ENCODE measurements at places on chromosomes 2 and 18.

- DNase-seq, result no peak
Measured at GRCh38 chr2:125874564-125874963, 781.4 kb upstream of the GYPC start.

DNA sequence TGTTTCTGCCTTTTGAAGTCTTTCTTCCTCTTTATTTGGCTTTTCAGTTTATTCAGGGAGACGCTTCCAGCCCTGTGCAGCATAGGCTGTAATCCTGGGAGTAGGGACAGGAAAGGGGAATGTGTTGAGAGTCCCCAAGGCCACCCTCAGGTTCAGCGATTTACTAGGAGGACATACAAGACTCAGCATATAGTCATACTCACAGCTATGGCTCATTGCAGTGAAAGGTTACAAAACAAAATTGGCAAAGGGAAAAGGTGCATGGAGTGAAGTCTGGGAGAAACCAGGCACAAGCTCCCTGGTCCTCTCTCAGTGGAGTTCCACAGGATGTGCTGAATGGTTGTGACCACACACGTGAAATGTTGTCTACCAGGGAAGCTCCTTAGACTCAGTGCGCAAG, 49.6 kb upstream of the ZNF638 start:
- DNase-seq, result no peak

- no peak for DNase-seq
Measured at GRCh38 chr2:84846741-84847142, 34.1 kb downstream of the TRABD2A start.

GRCh38 chr2:12554224-12555011, 162.3 kb upstream of the TRIB2 start:
- DNase-seq, result no peak

DNA sequence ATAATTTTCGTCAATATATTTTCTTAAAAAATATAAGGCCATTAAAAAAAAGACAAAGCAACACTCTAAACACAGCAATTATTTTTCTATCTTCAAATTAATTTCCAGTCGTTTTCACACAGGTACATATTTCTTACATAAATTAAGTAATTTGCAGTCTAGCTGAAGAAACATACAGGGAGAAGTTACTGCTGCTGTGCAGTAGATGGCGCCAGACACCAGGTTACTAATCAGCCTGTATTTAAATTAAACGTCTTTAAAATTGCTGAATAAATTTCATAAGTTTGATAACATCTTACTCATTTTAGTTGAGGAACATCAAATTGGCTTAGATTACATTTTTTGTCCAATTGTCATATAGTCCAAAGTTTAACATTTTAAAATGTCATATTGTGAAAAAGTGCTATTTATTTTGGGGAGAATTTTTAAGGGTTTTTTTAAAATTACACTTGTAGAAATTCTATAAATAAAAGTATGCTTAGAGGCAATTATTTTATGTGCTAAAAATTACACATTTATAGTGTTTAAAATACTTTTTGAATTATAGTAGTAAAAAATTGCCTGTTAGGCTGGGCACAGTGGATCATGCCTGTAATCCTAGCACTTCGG, 88.4 kb downstream of the PMAIP1 start:
- DNase-seq, result peak; percentile 55

- DNase-seq, result no peak
Measured at GRCh38 chr18:62281684-62282083, 43.4 kb upstream of the TNFRSF11A start.

DNA sequence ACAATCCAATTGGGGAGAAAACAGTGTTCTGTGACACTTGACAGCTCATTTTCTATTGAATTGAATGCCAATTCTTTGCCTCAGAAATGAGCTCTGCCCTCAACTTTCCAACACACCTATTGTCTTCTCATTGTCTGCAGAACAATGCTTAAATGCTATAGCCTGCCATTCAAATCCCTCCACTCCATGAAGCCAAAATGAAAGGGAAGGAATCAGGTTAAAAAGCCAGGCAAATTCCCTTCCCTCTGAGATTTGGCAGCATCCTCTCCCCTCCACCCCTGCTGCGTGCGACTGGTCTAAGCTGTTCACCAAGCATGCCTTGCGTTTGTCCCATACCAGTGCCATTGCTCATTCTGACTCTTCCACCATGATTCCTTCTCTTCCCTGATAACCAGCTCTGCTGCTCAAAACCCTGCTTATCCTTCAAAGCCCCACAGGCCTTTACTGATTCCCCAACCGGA, 32.4 kb upstream of the TMEM131 start:
- no peak for DNase-seq

All from activated CD4-positive, alpha-beta memory T cell treated with anti-CD3 and anti-CD28 coated beads, Interleukin-2, amount 10 ng/mL, durations not matched to agents 7 days and 5 days (primary cell).